ENCODE measurements at places on chromosomes 5 and 9.
A peak's percentile ranks its signal among the peaks of the same experiment; 100 is the strongest.

- DNase-seq = no peak
Observed at GRCh38 chr9:2478421-2478820, 143.2 kb upstream of the VLDLR start.

GRCh38 chr5:180173198-180173544 lies 35.8 kb downstream of the RASGEF1C start:
- no peak for DNase-seq

DNA sequence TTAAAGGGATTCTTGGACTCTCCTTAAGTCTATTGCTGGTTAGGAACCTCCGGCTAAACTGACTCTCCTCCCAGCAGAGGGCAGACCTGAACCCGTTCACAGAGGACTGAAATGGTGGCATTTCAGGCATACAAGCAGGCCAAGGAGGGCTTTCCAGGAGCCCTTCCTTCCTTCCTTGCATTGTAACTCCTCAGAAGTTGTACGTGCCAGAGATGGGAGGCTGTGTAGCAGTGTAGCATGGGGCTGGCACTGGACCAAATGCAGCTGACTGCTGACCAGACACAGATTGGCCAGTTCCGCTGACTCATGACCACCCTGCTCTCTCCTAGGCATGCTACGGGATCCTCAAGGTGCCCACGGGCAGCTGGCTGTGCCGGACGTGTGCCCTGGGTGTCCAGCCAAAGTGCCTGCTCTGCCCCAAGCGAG lies 36.4 kb downstream of the JADE2 start:
- no peak for DNase-seq

GRCh38 chr5:10588779-10589447 lies 25.0 kb downstream of the ANKRD33B start:
- DNase-seq = no peak

GRCh38 chr9:108972186-108972585 lies 38.0 kb downstream of the ABITRAM start:
- DNase-seq = no peak

DNA sequence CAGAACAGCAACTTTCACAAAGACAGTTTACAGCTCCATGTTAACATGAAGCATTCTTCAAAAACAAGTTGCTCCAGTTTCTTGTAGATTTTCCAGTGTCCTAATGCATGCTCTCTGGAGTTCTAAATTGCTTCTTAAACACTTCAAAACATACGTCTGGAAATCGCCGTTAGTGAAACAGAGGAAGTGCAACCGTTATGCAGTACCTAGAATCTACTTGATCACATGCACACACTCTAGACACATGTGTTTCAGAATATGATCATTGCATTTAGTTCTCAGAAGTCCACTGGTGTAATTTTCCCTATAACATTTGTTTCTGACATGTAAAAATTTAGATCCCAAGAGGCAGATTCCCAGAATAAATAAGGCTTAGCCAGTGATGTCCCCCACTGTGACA lies 41.1 kb upstream of the RUFY1 start:
- no peak for DNase-seq

DNA sequence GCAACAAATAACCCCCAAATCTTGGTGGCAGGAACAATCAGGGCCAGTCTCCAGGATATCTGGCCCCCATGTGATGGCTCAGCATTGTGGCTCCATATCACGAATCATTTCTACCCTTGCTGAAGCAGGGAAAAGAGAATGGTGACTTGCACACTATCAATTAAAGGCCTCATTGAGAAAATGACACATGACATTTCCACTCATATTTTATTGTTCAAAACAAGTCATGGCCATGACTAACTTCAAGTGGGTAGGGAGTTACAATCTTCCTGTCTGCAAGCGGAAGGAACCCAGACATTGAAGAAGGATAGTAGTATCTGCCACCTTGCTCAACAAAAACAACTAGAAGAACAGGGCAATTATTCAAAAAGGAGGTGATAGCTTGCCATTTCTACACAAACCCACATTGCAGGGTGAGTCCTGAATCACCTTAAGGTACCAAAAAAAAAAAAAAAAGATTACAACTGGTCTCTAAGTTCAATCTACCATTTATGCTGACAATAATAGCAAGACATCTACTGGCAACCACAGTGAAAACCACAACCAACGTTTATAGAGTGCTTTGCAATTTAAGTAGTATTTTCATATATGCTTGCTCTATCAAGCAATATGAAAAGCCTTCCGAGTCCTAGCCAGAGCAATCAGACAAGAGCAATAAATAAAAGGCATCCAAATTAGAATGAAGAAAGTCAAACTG lies 186.7 kb upstream of the DAPK1 start:
- no peak for DNase-seq

DNA sequence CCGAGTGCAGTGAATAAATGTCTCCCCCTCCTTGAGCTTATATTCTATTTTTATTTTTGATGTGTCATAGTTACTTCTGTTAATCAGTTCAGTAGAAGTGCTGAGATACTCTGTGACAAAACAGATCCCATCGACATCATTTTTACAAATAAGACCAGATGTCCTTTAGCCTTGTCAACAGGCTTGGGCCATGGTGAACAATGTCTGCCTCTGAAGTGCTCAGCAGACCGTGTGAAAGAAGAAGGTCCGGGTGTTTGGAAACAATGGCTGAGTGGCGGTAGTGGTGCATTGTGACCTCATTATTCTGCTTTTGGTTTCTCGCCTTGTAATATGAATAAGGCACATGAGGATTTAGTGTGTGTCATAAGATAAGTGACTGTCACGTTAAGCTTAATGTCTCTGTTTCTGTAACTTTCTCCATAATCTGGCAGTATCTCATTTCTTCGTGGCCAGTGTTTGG lies 71.2 kb downstream of the SYK start:
- DNase-seq = no peak

DNA sequence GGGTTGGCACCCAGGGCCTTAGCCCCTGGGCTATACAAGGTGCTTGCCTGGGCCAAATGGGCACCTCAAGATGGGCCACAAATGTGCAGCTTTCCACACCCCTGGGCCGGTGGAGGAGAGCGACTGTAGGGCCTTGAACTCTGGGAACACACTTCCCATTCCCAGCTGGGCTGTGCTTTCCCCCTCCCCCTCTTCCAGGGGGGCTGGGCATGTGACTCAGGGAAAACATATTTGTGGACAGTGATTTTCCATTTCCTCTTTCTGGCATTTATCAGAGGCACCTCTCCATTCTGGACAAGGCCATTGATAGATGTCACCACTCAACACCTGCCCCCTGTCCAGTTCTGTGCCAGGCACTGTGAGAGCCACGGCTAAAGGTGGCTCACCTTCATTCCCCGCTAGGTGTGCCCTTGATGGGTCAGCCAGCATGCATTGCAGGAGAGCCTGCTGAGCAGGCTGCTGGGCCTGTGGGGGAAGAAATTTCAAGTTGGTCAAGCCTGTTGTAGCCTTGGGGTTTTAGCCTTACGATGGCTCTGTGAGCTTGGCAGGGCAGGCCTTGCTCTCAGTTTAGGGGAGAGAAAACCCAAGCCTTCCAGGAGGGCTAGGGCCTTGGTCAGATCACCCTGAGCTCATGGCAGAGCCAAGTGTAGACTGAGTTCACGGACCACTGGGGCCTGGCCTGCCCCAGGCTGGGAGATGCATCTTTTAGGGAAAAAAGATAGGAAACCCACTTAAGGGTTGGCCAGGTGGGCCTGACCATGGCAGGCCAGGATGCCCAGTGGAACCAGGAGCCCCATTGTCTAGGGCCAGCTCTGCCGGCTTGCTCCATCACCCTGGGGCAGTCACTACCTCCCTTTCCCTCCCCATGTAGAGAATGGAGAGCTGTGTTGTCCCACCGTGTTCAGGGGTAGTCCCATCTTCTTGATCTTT lies 113.9 kb downstream of the DAB2IP start:
- DNase-seq = no peak

- no peak for DNase-seq
Observed at GRCh38 chr9:42388846-42389245, 205.4 kb downstream of the SPATA31A6 start.

GRCh38 chr9:78928625-78929405 lies 631.9 kb downstream of the PSAT1 start:
- DNase-seq = no peak

GRCh38 chr5:152819891-152820290 lies 414.8 kb upstream of the NMUR2 start:
- no peak for DNase-seq

- no peak for DNase-seq
Observed at GRCh38 chr9:90801241-90801972, at the start of gene SYK. SYK (plus strand) TSS chr9:90801819; CDS start chr9:90843899, 42,080 bp downstream.

DNA sequence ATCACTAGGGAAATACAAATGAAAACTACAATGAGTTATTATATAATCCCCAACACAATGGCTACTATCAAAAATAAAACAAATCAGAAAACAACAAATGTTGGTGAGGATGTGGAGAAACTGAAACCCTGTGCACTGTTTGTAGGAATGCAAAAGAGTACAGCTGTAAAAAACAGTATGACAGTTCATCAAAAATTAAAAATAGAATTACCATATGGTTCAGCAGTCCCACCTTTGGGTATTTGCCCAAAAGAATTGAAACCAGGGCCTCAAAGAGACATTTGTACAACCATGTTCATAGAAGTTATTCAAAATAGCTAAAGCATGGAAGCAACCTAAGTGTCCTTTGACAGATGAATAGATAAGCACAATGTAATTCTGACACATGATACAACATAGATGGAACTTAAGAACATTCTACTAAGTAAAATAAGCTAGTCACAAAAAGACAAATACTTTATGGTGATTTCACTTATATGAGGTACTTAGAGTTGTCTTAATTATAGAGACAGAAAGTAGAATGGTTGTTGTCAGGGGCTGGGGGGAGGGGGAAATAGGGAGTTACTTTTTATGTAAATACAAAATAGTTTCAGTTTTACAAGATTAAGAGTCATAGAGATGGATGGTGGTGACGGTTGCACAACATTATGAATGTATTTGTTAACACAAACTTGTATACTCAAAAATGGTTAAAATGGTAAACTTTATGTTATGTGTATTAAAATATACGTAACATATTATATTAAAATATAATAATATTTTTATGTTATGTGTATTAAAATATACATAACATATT lies 102.8 kb downstream of the KCTD16 start:
- DNase-seq = no peak

- no peak for DNase-seq
Observed at GRCh38 chr9:22211588-22212360, 202.7 kb upstream of the CDKN2B start.

- peak; percentile 7 for DNase-seq
Observed at GRCh38 chr5:10695055-10695649, 65.9 kb downstream of the DAP start.

DNA sequence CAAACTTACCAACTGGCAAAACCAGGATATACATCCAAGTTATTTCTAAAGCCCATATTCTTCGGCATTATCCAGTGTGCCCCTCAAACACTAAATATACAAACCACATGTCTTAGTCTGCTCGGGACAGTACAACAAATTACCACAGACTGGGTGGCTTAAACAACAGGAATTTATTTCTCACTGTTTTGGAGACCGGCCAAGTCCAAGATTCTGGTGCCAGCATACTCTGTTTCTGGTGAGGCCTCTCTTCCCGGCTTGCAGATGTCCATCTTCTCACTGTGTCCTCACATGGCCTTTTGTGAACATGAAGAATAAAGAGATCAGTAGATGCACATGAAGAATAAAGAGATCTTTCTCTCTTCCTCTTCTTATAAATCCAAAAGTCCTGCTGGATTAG lies 12.9 kb upstream of the SLCO6A1 start:
- no peak for DNase-seq

- no peak for DNase-seq
Observed at GRCh38 chr9:16386827-16387077, 483.7 kb downstream of the BNC2 start.

GRCh38 chr9:136081826-136082495 lies 13.1 kb downstream of the NACC2 start:
- no peak for DNase-seq

DNA sequence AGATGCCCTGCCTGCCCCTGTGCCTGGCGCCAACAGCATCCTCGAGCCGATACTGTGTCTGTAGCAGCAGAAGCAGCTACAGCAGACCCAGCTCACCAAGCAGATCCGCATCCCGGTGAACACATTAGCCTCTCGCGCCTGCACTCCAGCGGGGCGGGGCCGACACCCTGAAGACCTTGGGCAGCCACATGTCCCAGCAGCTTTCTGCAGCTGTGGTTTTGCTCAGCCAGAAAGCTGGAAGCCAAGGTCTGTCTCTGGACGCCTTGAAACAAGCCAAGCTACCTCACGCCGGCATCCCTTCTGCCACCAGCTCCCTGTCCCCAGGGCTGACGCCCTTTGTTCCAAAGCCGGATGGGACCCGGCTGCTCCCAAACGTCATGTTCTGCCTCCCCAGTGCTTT lies 59.6 kb downstream of the ACTBL2 start:
- no peak for DNase-seq

DNA sequence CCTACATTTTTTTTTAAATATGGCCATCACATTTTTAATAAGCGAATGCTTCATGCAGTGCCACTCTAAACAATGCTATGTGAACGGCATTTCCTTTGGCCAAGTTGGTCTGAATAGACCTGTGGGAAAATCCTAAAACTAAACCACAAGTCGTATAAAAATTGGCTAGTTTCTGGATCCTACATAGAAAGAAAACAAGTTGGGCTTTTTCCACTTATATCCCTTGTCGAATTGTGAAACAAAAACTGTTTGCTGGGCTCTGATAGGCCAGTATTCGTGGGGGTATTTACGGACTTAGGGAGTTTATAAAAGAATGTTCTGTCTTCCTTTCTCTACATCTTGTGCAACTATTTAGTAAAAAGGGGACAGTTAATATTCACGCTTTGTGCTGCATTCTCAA lies 153.1 kb upstream of the KLF9 start:
- no peak for DNase-seq

DNA sequence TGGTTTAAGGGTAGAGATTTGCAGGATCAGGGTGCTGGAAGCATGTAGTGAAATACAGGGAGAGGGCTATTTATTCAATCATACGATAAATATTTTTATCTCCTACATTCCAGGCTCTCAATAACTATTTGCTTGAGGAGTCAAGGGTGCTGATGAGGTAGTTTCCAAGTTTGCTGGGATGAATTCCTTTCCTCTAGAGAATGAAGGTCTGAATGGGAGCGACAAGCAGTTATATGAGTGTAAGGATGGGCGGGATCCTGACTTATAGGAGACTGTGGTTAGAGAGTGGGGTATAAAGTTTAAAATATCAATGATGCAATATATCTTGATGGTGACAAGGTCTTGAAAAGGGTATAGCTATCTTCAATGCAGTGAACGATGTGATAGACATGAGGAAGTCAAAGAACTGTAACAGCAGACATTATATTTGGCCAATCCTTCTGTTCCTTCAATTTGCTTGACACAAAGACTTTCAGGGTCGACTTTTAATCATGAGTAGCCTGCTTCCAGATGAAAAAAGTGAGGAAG lies 201.1 kb upstream of the HAPLN1 start:
- DNase-seq = no peak

- DNase-seq = no peak
Observed at GRCh38 chr9:97526895-97527575, 25.6 kb downstream of the TMOD1 start.

GRCh38 chr5:132655821-132656773 lies 1.9 kb upstream of the IL13 start:
- DNase-seq = peak; percentile 16

GRCh38 chr5:45417285-45417998 lies 278.7 kb downstream of the HCN1 start:
- DNase-seq = no peak

DNA sequence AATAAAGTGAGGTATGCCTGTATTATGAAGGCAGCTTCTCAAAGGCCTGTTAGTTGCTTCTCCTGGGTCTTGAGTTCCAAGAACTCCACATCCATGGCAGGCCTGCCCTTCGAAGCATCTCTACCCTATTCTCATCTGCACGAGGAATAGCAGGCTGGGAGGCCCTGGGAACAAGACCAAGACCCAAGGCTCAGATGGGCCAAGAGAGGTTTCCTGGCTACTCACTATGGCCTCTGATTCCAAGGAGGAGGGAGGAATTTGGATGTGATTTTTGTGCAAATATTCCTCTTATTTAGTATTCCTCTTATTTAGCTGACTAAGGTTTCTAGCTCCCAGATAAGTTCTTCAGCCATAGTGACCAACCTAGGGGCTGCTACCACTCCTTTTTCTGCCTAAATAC lies 151.3 kb downstream of the SAXO1 start:
- no peak for DNase-seq
